ENCODE measurements at places on chromosomes 12 and 14. TPM values are rescaled to one million over a fixed set of nuclear protein-coding genes. Genes with fewer than 3 reads are reported as not detected.

DNA sequence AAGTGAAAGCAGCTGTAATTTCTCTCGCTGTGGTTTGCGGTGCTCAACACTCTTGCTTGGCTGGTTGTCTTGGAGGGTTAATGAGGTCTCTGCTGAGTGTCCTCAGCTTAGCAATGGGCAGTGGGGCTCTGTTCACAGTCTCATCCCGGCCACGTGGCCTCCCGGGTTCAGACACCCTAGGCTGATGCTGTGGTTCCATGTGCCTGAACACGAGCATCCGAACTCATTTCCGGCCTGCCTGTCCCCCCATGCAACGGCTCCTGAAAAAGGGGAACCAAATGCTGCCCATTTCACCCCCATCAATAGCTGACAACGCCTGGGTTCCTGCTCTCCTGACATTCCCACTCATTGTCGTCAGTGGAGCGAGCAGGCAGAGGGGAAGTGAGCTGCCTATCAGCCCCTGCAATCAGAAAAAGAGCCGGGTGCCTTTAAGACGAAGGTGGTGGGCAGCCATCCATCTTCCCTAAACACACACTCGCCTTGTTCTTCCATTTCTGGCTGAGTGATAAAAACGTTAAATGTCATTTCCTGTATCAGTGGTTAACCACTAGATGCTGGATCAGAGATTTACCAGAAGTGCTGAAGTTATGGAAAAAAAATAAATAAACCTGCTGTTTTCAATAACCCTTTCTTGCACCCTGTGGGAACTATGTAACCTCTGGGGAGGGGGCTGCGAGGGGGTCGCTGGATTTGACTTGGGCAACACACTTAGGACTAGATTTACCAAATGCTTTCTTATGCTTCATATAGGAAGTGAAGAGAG, 60.3 kb upstream of the BCL2L14 start:
- H3K4me3 ChIP-seq = peak overlapping the region; percentile 68
- H3K36me3 ChIP-seq = peaks cover 20% of the 10 kb centered on the region
- peak overlapping the region; percentile 97 for H3K27ac ChIP-seq
- DNase-seq = peak; percentile 71
- peaks cover 80% of the 10 kb centered on the region for H3K4me1 ChIP-seq
- no peaks in the 10 kb centered on the region for H3K27me3 ChIP-seq

- H3K27ac ChIP-seq = no peak overlapping the region
- no peak for DNase-seq
- H3K27me3 ChIP-seq = no peaks in the 10 kb centered on the region
- no peak overlapping the region for H3K4me3 ChIP-seq
Measured at GRCh38 chr14:64092338-64092737, 201.8 kb downstream of the ESR2 start.

The CCDC63 gene
- not detected for total RNA-seq

- no peak for DNase-seq
- no peaks in the 10 kb centered on the region for H3K27me3 ChIP-seq
- H3K4me1 ChIP-seq = no peaks in the 10 kb centered on the region
- no peaks in the 10 kb centered on the region for H3K36me3 ChIP-seq
Measured at GRCh38 chr12:13784504-13784903, 196.9 kb downstream of the GRIN2B start.

DNA sequence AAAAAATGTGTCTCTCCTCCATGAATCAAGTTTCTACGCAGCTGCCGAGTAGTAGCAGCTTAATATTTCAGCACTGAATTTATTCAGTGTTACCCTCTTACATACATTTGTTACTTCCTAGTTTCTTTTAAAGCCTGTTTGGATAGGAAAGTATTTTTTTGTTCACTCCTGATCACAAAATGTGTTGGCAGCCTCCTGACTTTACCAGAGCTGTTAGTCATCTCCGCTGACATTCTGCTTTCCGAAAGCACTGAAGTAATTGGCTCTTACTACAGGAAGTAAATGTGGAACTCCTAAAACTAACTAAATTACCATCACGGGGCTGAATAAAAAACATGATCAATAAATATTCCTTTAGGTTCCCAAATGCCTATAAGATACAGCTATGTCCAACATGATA, 225.5 kb downstream of the EPS8 start:
- peak; percentile 57 for DNase-seq
- peaks cover 50% of the 10 kb centered on the region for H3K36me3 ChIP-seq
- no peaks in the 10 kb centered on the region for H3K27me3 ChIP-seq
- H3K4me3 ChIP-seq = peak overlapping the region; percentile 53
- peaks cover 72% of the 10 kb centered on the region for H3K4me1 ChIP-seq

GRCh38 chr12:12560587-12561370, 1.9 kb downstream of the DUSP16 start:
- H3K4me3 ChIP-seq = peak overlapping the region; percentile 88
- H3K36me3 ChIP-seq = peaks cover 17% of the 10 kb centered on the region
- DNase-seq = peak; percentile 76
- no peaks in the 10 kb centered on the region for H3K27me3 ChIP-seq

GRCh38 chr12:116319898-116320621, 42.6 kb upstream of the MED13L start:
- DNase-seq = peak; percentile 32
- H3K27me3 ChIP-seq = peaks cover 4% of the 10 kb centered on the region
- peak overlapping the region; percentile 68 for H3K27ac ChIP-seq
- peaks cover 48% of the 10 kb centered on the region for H3K4me1 ChIP-seq
- peak overlapping the region; percentile 47 for H3K4me3 ChIP-seq
- peaks cover 6% of the 10 kb centered on the region for H3K36me3 ChIP-seq

GRCh38 chr12:26318661-26319068, 123.3 kb downstream of the SSPN start:
- no peak for DNase-seq
- no peaks in the 10 kb centered on the region for H3K36me3 ChIP-seq
- peaks cover 4% of the 10 kb centered on the region for H3K4me1 ChIP-seq
- no peak overlapping the region for H3K27ac ChIP-seq

The KRT83 gene
- total RNA-seq = not detected

The SUPT16H gene
- 139 TPM for total RNA-seq

The KRT85 gene
- total RNA-seq = not detected
